ENCODE measurements at places on chromosomes 6 and 20. TPM values are rescaled to one million over a fixed set of nuclear protein-coding genes. Genes with fewer than 3 reads are reported as not detected.

DNA sequence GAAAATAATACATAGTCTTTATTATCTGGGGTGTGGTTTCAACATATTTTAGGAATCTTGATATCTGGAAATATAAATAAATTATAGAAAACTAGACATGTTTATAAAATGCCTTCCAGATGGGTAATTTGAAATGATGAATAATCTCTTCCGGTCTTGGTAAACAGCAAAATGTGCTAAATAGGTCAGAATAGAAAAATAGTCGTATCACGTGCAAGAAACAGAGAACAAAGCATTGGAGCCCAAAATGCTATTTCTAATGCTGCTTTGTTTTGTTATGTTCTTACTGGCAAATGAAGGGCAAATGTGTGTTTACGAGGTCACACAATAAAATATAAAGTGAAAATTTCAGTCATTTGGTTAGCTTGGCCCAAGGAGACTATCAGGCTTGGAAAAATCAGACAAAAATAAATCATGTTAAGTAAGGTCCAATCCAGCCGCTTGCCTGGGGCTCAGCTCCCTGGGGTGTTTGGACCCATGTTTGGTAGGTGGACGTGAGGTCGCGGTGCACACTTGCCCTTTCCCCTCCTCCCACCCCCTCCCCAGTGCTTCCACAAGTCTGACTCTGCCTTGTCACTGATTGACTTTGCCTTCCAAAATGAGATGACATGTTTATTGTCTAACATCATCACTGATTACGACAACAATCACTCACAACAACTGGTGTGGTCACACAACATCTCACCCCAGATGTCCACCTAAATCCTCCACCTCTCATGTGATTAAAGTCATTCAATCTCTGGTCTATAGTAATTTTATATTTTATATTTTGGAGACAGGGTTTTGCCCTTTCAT, 56.0 kb downstream of the RIN2 start:
- DNase-seq: no peak

- DNase-seq: no peak
Measured at GRCh38 chr6:31307669-31308049, 35.8 kb upstream of the HLA-C start.

DNA sequence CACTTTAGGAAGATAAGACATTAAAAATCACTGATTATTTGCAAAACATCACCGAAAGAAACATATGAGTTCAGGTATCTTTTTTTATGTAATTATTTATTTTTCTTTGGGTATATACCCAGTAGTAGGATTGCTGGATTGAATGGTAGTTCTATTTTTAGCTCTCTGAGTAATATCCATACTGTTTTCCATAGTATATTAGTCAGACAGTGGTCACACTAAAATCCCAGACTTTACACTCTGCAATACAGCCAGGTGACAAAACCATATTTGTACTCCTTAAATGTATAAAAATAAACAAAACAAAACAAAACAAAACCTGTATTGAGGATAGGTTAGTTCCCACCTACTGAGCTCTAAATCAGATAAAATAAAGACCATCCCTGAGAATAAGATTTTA, 1024.3 kb upstream of the EYS start:
- no peak for DNase-seq

DNA sequence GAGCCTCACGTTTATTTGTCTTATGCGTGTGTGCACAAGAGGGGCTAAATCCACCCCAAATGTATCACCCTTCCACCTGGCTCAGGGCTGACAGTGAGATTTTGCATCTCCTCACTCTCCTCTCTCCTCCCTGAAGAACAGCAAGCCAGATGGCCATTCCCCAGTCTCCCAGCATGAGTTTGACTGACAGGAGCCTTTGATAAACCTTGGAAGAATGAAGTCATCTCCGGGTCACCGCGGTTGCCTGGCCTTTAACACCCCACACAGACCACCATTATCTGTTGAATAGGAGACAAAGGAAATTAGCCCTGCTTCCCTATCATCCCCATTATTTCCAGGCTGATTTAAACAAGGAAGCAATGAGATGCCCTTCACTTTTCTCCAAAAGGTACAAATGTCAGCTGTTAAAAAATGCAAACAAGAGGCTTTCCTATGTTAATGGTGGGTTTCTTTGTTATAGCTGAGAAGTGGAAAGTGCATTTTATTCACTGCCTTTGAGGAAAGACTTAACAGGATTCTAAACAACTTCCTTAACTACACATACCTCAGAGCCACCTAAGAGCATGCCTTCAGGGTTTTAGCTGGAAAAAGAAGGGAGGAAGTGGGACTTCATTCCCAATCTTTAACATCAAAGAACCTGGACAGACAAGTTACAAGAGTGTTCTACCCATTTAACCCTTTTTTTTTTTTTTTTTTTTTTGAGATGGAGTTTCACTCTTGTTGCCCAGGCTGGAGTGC, 524.8 kb upstream of the ID4 start:
- DNase-seq: no peak

- no peak for DNase-seq
Measured at GRCh38 chr6:37777272-37777834, 42.2 kb upstream of the ZFAND3 start.

DNA sequence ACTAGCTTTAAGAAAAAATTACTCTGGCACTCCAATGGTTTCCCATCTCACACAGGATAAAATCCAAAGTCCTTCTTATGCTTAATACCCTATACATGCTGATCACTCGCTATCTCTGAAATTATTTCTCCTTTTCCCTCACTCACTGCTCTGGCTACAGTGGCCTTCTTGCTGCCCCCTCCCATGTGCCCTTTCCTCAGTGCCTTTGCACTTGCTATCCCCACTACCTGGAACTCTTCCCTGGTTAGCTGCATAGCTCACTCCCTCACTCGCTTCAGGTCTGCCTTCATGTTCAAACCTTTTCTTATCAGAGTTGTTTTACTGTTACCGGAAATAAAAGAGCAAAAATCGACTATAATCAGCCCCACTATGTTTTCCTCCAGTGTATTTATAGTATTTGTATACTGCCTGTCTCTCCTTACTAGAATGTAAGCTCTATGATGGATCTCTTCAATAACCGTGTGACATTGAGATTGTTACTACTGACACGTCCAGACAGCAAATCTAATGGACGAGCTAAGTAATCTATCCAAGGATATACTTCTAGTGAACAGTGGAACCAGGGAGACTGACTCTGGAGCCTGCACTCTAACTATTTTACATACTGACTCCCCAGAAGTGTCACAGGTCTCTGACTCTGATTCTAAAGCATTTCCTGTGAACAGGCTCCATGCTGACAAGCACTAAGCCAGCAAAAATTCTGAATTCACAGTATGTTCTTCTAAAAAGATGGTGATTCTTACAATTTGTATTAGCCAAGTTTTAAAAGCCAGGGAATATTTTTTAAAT, 25.1 kb downstream of the FKBP5 start:
- DNase-seq: no peak

GRCh38 chr20:11084508-11084907, 410.7 kb upstream of the JAG1 start:
- no peak for DNase-seq

GRCh38 chr6:22043284-22043962, 253.4 kb downstream of the PRL start:
- DNase-seq: no peak

DNA sequence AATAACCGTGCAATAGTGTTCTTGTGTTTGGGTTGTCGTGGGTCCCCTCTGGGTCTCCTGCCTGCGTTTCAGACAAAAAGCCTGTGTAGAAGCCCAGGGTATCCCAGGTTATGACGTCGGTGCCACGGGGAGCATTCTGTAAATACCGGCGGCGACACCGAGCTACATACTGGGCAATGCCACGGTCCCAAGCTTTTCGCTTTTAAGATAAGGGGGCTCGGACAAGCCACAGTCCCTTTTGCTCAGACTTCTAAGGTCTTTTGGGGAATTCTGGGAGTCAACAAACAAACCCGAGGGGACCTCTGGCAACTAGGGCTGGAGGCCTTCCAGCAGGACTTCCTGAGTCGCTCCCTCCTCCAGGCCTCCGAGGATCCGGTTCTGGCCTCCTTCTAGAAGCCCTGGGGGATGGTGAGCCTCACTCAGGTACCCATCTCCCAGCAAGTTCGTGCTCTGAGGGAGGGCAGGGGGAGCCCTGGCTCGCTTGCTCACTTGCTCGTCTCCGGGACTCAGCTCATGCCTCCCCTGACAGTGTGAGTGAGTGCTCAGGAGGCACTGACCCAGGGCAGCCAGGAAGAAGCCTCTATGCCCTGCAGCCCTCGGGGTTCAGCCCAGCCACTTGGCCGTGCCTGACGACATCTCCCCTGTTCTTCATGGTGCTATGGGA, 62.4 kb upstream of the MRPS10 start:
- DNase-seq: no peak

DNA sequence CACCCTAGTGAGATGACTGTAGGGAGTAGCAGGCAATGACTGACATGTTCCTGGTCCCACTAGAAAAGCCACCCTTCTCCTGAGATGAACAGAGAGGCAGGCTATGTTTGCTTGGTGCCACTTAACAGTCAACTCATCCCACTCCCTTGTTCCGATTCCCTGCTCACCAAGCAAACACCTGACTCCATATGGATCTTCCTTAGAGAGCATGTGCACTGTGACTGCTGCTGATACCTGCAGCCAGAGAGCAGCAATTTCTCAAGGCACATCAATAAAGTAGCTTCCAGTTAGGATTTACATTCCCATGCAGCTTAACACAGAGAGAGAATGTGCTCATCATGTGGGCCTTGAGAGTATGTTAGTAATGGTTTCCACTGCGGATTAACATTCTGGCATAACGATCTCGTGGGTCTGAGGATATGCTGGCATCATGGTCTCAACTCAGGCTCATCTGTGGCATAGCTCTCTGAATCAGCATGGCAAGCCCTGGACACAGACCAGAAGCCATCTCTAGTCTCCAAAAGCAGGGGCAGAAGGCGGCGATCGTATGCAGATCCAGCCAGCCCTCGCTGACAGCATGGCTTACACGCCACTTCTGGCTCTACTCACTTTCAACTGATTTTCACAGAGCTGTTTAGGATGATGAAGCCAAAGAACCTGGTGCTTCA, 43.9 kb downstream of the ATXN1 start:
- DNase-seq: no peak

GRCh38 chr20:62208061-62208794, 11.8 kb downstream of the HRH3 start:
- no peak for DNase-seq

DNA sequence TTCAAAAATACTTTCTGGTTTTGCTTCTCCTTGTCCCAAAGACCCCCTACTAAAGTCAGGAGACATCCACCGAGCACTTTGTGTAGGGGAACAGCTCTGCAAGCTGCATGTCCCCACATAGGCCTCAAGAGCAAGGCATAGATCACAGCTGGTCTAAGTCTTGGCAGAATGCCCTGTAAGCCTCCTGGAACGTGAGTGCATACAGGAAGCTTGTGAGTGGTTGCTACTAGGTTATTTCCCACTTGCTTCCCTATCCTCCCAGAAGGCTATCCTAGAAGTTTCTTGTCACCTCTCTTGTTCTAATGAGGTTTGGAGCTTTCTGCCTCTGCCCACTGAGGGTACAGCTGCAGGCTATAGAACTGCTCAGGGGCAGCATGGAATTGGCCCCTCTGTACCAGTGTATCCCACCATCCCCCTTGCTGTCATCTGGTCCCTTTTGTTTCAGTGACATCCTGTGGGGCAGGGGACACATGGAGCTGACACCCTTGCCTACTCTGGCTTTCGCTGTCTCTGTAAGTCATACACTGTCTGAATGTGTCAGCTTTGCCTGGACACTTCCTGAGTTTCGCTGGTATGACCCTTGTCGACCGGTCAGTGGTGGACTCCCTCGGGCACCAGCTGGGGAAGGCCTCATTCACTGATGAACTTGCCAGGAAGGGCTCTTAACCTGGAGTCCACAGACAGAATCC, 35.6 kb upstream of the KCNK16 start:
- peak; percentile 23 for DNase-seq

- DNase-seq: no peak
Measured at GRCh38 chr20:15033269-15033668, 695.9 kb upstream of the FLRT3 start.

DNA sequence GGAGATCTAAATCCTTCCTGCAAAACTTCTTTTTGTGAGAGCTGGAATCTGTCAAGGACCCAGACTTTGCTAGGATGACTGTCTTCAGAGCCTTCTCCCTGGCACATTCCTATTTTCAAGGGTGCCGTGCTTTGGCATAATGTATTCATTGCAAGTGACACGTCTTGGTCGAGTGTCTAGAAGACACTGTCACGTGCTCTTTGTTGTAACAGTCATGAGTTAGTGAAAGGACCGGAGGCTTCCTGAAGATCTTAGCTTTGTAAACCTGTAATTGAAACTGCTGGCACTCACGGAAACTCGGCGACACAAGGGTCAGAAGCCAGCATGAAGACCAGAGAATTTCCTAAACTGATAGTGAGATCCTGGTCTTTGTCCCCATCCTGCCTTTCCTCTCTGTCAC, 19.7 kb upstream of the TAGAP start:
- DNase-seq: no peak

- no peak for DNase-seq
Measured at GRCh38 chr20:42472198-42472597, 717.5 kb downstream of the PTPRT start.

DNA sequence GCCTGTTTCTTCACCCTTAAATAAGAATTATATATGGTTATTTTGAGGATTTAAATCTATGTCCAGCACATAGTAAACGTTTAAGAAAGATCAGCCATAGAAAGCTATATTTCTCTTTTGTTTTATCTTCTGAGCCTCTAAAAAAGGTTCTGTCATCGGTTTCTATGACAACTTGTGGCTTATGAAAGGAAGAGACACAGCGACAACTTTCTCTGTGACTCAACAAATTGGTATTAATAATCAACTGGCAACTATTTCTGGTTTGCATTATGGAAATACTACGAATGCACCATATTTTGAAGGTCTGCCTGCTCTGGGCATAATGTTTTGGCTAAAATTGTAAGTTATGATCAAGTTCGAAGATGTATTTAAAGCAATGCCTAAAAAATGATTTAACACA, 751.0 kb downstream of the CD109 start:
- DNase-seq: no peak

- DNase-seq: no peak
Measured at GRCh38 chr6:155221086-155221485, 42.7 kb upstream of the CLDN20 start.

GRCh38 chr6:139520321-139520768, 145.9 kb upstream of the CITED2 start:
- DNase-seq: no peak

- DNase-seq: no peak
Measured at GRCh38 chr6:158705386-158706126, 55.7 kb downstream of the SYTL3 start.

- DNase-seq: no peak
Measured at GRCh38 chr6:114282292-114282691, 60.5 kb downstream of the HS3ST5 start.

GRCh38 chr20:1382670-1383069, 10.2 kb downstream of the FKBP1A start:
- no peak for DNase-seq

GRCh38 chr6:27279513-27280063, 32.1 kb downstream of the PRSS16 start:
- DNase-seq: no peak

Gene FAM184A
- total RNA-seq: 4.0 TPM

Gene NINL
- total RNA-seq: 18.3 TPM

Gene SLC52A3
- total RNA-seq: 2.7 TPM

Gene LPIN3
- total RNA-seq: 18.2 TPM

Gene PRICKLE4
- not detected for total RNA-seq

Gene SYTL3
- 3.1 TPM for total RNA-seq

Gene DYNLT2
- total RNA-seq: 1.4 TPM

Gene PBOV1
- not detected for total RNA-seq

Gene COL9A3
- 10.4 TPM for total RNA-seq

Gene THEMIS
- total RNA-seq: not detected

Gene TRERF1
- 1.4 TPM for total RNA-seq
